ENCODE measurements at places on chromosomes 16 and 17.

- no peak for DNase-seq
Observed at GRCh38 chr16:53680756-53681155, 22.9 kb downstream of the RPGRIP1L start.

- DNase-seq, result no peak
Observed at GRCh38 chr17:46154151-46154816, 38.9 kb downstream of the KANSL1 start.

- no peak for DNase-seq
Observed at GRCh38 chr17:5629128-5629527, 44.8 kb upstream of the NLRP1 start.

DNA sequence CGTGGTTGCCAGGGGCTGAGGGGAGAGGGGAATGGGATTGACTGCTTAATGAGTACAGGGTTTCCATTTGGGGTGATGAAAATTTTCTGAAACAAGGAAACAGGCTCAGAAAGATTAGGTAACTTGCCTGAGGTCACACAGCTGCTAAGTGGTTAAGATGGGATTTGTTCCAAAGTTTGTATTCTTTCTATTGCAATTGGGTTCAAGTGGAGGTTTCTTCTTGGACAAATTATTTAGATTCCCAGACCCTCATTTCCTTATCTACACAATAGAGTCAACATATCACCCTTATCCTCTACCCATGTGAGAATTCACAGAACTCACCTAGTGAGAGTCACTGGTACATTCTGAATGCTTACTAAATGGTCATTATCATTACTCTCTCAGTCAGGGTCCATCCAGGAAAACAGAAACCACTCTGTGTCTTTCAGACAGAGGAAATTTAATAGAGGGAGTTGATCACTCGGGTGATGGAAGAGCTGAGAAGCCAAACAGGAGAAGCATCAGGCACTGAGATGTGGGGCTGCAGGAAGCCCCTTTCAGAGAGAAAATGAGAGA is 22.6 kb downstream of the CACNG4 start:
- no peak for DNase-seq

- no peak for DNase-seq
Observed at GRCh38 chr17:82358465-82359350, at the start of gene TEX19. Gene TEX19 (plus strand): TSS chr17:82359247. CDS start chr17:82362151, 2,904 bp downstream.

- DNase-seq, result no peak
Observed at GRCh38 chr17:67443931-67444595, 67.0 kb downstream of the PITPNC1 start.

- DNase-seq, result peak; percentile 88
Observed at GRCh38 chr17:4747847-4748246, 8.1 kb upstream of the CXCL16 start.

DNA sequence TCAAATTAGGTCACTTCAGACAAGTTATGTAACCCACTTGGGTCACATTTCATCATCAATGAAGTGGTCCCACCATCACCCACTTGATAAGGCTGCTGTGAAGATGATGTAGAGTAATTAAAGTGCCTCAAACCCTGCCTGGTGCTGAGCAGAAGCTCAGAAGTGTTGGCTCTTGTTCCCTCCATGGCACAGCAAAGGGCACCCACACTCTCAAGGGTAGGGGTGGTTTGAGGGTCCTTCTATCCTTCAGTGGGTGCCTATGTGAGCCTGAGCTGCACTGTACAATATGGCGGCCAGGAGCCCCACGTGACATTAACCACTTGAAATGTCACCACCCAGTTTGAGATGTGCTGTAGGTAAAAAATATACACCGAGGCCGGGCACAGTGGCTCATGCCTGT is 71.5 kb downstream of the CYTH1 start:
- no peak for DNase-seq

DNA sequence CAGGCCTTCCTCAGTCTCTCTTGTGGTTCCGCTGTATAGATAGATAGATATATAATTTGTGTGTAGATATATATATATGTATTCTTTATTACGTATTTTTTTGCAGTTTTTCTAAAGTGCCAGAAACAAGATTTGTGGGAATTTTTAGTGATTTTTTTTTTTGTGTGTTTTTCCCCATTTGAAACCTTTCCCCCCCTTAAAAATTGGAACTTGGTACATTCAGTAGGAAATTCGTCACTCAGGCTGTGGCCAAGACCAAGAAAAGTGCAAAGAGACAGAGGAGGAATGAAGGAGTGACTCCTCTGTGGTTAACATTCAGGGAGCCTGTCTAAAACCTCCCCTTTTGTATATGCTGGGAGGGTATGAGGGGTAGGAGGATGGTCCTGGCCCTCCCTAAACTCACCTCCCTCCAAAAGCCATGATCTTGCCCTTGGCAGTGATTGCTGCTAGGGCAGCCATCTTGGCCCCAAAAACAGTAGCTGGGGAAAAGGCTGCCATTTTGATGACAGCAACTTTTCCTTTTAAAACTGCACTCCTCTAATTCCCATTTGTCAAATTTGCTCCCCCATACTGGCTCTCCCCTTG is 15.2 kb downstream of the CHRNB1 start:
- no peak for DNase-seq

- DNase-seq, result no peak
Observed at GRCh38 chr17:79622776-79623175, 11.9 kb upstream of the RBFOX3 start.

- no peak for DNase-seq
Observed at GRCh38 chr16:3046641-3047386, 453 bp downstream of the MMP25 start.

DNA sequence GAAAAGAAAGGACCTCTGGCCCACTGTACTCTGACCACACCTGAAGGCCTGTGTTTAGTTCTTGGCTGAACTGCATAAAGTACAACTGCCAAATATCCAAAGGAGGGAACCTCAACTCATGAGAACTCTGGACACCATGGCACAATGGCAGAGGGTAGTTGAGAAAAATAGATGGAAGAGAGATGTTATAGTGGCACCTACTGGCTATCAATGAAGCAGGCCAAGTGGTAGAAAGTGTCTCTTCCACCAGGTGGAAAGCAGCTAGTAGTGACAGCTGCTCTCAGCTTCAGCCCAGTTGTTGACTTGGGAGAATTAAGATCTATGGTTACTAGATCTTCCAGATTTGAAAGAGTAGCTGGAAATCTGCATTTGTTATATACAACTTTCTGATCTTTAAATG is 3.2 kb downstream of the MED31 start:
- peak; percentile 26 for DNase-seq

DNA sequence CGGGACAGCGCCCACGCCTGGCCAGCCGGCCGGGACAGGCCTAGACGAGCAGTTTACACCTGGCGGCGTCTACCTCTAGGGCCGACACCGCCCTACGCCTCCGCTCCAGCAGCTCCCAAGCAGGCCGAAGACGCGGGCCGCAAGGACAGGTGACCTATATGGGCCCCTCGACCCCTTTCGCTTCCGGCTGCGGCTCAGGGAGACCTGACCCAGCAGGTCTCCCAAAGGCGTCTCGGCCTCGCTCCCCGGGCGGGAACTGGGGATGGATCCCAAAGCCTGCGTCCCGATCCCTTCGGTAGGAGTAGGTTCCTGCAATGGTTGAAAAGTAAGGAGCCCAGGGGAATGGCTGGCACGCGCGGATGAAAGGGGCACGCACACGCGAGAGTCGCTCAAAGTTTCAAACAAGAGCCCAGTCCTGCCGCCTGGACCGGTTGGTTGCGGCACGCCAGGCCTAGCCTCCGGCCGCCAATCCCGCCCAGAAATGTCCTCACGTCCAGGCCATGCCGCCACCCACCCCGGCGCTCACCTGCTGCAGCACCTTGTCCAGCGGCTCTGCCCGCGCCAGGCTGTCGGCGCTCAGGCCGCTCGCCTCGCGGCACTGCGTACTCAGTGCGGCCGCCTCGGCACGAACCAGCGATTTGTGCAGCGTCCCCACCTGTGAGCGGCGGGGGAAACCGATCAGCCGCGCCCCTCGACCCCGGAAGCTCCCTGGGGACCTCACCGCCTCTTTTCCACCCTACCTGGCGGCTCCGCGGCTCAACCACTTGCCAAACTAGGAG is 630 bp downstream of the ESRP2 start:
- no peak for DNase-seq

GRCh38 chr17:79573196-79573896 is 37.5 kb downstream of the RBFOX3 start:
- peak; percentile 15 for DNase-seq

DNA sequence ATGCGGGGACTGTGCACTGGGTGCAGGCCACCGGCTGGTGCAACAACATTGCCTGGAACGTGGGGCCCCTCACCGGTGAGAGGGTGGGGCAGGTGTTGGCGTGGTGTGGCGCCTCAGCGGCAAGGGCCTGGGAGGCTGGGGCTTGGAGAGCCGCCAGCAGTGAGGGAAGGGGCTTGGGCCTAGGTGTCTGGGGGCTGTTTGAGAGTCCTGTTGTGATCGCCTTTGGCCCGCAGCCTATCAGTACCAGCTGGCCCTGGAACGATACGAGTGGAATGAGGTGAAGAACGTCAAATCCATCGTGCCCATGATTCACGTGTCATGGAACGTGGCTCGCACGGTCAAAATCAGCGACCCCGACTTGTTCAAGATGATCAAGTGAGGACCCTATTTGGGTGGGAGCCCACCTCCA is 2.6 kb upstream of the TMEM88 start:
- no peak for DNase-seq

- no peak for DNase-seq
Observed at GRCh38 chr16:67779256-67780014, 26.9 kb downstream of the RANBP10 start.

GRCh38 chr17:42775534-42776098 is 2.4 kb downstream of the VPS25 start:
- DNase-seq, result peak; percentile 85

DNA sequence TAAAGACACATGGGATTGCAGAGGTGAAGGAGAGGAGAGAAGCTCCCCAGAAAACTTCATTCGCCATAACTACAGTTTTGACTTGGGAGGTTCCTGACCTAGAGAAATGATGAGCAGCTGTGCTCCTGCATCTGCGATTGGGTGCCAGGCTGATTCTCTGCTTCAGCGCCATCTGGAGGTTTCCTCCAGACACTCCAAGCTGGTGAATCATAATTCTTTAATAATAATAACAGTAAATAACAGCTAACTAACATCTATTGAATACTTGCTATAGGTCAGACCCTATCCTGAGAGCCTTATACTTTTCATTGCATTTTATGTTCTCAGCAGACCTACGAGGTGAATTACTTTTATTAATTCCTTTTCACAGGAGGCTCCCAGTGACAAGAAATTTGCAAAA is 575.8 kb downstream of the TOX3 start:
- no peak for DNase-seq

DNA sequence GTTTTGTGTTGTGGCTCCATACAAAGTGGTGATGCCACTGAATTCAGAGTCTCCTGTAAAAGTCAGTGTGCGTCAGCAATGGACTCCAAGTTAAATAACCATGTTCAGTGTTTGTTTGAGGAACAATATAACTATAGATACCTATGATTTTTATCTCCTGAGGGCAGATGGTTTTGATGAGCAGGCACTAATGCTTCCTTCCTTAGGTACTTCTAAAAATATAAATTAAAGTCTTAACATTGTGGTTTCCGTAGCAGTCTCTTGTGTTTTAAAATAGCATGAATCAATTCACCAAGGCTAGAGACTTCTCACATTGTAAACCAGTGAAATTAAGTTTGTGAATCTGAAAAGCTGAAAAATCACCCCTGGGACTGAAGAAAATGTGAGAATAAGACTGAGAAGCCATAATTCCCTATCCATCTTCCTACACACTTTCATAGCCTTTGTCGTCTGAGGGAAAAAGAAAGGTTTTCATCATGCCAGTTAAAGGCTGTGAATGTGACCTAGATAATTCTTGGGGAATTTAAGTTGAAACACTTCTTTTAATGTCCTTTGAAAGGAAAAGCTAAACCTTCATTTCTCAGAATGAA is 1502.9 kb downstream of the CDH11 start:
- DNase-seq, result no peak

DNA sequence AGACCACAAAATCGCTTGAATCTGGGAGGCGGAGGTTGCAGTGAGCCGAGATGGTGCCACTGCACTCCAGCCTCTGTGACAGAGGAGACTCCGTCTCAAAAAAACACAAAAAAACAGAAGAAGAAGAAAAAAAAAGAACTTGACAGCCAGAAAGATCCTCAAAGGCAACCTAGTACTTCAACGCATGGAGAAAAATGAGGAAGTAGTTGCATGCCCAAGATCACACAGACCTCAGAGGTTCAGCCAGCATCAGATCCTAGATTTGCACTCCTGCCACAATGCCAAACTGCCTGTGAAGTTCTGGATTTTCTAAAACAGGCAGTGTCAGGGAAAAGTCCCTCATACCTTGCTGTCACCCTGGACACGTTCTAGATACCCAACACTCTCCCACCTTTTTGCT is 1.5 kb downstream of the ATPAF2 start:
- peak; percentile 47 for DNase-seq

DNA sequence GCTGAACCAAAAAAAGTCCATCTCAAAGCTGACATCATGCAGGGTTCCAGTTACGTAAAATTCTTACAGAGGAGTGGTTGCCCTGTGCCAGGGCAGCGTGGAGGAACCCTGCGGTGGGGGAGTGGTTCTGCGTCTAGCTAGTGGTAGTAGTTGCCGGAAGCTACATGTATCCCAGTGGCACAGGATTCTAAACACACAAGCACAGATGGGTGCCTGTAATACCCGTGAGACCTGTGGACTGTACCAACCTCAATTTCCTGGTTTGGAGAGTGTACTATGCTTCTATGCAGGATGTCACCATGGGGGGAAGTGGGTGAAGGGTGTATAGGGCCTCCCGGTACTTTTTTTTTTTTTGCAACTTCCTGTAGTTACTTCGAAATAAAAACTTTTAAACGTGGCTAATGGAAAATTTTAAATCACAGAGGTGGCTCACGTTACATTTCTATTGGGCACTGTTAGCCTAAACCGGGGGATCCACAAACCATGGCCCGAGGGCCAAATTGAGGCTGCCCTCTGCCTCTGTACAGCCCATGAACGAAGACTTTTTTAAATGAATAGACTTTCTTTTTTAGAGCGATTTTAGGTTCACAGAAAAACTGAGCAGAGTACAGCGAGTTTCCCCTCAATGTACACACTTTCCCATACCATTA is 38.5 kb downstream of the TBC1D16 start:
- peak; percentile 92 for DNase-seq

DNA sequence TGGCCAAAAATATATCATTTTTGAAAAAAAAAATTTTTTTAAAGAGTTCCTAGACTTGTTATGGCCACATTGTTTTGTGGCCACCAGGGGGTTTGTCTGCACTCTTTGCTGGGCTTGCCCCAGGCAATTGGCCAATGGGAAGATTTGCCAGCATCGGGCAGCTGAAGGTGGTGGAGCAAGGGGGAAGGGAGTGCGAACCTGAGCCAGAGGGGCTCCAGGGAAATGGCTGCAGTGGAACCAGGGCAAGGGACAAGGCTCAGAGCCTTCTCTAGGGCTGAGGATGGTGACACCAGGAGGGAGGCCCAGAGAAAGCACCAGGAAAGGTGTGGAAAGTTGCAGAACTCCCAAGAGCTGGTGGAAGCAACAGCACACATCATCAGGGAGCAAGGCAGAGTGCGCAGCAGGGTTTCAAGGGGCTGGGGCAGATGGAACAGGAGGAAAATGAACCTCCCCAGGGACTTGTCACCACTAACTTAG is 15.5 kb upstream of the CMIP start:
- DNase-seq, result peak; percentile 58

DNA sequence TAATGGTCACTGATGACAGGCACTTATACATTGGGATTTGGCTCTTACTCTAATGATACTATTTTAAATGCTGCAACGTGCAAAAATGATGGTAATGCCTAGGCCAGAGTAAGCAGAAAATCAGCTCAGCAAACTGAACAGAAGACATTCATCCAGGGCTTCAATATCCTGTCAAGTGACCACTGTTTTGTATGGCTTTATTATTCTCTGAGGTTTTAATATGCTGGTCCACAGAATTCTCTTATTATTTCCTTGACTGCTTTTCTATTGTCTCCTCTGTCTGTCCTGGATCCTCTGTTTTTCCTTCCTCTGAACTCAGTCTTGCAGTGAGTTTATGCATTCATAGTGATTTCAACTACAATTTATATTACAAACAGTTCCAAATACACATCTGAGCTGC is 90.8 kb upstream of the PMFBP1 start:
- no peak for DNase-seq
